ENCODE measurements at places on chromosomes 6 and 20.

- DNase-seq: no peak
Measured at GRCh38 chr6:98877250-98877649, 42.9 kb downstream of the POU3F2 start.

DNA sequence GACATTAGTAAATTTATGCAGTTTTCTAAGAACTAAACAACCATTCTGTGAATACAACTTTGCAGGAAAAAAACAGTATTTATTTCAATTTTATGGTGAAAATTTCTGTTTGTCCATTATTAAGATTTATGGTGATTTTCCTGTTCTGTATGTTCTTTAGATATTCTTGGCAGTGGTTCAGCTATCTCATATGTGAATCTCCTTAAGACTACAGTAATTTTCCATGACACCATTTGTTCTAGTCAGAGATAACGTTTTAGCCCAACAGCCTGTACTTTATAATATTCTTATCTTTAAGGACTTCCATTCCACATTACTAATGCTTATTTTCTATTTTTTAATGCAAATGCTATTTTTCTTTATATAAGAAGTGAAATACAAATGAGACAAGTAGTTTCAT is 504.0 kb downstream of the RFPL4B start:
- DNase-seq: no peak

DNA sequence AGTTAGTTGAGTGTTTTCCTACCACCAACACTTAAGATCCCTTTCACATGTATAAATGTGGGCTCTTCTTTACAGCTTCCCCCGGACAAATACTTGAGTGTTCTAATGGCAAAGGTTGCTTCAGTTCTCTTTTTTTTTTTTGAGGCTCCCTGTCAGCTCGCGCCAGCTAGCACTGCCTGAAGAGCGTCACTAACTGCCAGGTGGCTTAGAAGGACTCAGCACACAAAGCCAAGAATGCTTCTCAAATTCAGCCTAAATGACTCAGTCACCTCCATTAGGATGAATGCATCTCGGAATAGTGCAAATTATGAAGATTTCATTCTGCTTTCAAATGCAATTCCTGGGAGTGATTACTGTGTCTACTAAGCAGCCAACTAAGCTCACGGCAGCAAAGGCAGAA is 150.7 kb upstream of the BTBD3 start:
- no peak for DNase-seq

DNA sequence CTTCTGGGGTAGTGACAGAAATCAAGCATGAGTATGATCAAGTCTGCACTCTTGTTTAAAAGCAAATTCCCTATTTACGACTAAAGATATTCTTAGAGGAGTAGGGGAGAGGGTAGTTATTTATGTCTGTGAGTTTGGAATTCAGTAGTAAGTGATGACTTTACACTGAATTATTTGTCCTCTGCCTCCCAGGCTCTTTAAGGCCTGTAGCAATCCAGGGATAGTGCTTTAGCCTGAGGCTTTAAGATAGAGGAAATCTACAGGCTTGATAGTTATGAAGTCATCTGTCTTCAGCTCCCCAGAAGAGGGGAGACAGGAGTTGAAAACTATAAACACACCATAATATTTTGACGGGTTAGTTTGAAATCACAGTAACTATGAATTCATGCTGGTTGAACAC is 664.5 kb downstream of the EPM2A start:
- no peak for DNase-seq

DNA sequence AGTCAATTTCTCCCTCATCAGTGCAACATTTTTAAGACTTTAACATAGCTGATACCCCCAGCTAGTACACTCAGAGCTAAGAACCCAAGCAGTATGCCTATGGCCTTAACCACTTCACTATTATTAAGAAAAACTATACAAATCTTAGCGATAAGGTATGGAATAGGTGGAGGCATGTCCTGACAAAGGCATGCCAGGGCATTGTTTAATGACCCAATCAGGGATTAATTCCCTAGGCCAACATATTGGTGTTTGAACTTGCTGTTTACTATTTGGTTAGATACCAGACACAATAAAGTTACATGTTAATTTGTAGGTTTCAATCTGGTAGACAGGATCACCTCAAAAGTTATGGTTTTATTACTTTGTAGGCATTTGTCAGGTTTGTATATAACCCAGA is 93.1 kb downstream of the ARMC2 start:
- DNase-seq: no peak

GRCh38 chr6:82040405-82041221 is 206.9 kb downstream of the IBTK start:
- peak; percentile 12 for DNase-seq

GRCh38 chr6:75278474-75279077 is 6.0 kb downstream of the TMEM30A start:
- DNase-seq: no peak

GRCh38 chr6:115729036-115729435 is 331.7 kb downstream of the FRK start:
- DNase-seq: no peak

DNA sequence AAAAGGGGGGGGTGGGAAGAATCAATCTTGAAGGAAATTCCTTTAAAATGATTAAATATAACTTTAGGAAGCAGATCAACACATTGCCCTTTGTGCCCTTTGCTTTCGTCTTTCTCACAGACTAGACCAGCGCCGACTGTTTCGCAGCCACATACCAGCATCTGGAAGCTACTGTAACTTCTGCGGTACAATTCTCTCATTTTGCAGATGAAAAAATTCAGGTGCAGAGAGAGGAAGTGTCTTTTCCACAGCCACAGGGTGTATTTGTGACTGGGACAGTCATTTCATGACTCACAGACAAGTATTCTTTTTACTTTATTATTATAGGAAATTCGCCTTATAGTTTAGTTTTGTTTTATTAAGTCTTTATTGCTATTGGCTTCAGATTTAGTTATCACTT is 84.2 kb downstream of the UST start:
- DNase-seq: peak; percentile 87

DNA sequence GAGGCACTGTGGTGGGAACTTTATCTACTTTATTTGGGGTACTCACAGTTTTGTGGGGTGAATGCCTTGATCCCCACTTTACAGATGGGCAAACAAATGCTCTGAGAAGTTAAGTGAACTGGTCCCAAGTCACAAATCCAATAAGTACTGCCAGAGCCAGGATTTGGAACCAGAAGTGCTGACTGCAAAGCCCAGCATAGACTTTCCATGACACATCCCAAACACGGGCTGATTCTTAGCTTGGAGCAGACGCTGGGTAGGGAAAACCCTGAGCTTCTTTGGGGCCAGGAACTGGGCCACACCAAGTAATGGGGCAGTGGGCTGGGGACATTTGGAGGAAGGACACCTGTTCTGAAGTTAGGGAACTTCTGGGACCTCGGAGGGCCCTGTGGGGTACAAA is 20.3 kb downstream of the RIN2 start:
- DNase-seq: no peak

DNA sequence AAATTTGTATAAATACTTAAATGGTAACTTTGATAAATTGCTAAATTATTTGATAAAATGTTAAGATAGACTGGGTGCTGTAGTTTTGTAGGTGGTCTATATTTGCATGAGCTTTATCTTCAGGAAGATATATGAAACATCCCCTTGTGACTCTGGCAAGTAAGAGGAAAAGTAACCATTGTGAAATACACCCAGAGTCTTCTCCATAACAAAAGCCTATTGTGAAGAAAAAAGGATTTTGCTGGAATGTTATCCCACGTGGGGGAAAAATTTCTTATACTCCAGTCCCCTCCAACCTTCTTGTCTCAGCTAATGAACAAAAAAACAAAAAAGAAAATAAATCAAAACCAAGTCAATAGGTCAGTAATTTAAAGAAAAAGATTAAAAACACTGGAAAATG is 600.7 kb downstream of the HDGFL1 start:
- DNase-seq: no peak

- no peak for DNase-seq
Measured at GRCh38 chr20:20261159-20261558, 106.7 kb upstream of the INSM1 start.

DNA sequence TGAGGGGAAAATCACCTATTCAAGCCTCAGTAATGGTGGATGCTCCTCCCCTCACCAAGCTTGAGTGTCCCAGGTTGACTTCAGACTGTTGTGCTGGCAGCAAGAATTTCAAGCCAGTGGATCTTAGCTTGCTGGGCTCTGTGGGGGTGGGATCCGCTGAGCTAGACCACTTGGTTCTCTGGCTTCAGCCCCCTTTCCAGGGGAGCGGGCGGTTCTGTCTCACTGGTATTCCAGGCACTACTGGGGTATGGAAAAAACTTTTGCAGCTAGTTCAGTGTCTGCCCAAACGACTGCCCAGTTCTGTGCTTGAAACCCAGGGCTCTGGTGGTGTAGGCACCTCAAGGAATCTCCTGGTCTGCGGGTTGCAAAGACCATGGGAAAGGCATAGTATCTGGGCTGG is 42.9 kb upstream of the UFL1 start:
- DNase-seq: no peak

- DNase-seq: no peak
Measured at GRCh38 chr20:11248011-11248409, 574.2 kb upstream of the JAG1 start.

DNA sequence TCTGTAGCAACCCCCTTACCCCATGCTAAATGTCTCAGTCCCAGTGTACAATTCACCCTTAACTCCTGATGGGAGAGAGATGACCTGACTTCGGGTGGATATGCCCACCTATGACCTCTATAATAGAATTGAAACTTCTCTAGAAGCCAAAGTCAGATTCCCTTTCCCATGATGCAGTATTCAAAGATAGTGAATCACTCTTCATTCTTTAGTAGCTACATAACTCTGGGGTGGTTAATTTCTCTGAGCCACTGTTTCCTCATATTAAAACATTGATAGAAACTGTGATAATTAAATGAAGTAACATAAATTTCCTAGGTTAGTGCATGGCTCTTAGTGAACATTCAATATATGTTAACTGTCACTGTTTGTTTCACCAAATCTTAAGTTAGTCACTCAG is 500.4 kb downstream of the COL12A1 start:
- DNase-seq: no peak

DNA sequence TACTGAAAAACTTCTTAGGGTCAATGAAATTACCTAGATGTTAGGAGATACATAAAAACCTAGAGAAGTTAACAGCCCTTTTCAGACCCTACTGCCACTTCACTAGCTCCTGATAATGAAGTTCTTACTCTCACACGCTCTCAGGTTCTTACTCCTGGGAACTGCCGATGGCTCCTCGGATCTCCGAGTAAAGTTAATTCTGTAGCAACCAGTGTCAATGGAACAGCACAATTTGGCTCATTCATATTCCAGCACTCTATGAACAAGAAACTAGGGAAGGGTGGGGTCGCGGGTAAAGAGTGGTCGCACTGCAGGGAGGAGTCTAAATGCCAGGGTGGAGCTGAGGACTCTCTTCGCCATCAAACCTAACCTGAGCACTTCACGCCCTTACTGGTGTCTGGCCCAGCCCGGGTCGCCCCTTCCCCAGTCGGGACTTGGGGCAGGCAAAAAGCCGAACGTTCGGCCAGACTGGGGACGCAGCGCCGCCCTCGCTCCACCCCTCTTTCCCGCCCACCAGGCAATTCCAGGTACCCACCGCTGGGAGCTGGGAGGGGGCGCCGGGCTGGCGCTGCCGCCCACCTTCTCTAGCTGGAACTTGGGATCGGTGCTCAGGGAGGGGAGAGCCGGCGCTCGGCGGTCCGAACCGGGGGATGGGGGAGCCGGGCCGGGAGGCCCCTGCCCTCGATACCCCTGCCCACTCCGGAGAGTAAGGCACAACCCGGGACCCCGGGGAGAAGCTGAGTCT is 744 bp downstream of the RAB23 start:
- peak; percentile 32 for DNase-seq

DNA sequence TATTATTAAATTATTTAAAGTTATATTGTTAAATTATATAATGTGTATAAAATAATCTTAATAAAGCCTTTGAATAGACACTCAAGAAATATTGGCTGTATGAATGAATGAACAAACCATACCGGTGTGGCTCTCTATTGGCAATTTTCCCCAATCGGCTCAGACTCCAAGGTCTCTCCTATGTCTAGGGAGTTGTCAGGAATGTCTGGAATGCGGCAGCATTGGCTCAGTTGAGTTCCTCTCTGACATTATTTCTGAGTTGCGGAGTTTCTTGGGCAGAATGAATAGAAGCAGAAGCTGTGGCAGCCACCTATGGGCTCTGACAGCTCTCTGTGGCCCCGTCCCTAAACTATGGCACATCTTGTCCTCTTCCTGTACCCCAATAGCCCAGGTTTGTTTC is 111.0 kb downstream of the SOBP start:
- DNase-seq: no peak

DNA sequence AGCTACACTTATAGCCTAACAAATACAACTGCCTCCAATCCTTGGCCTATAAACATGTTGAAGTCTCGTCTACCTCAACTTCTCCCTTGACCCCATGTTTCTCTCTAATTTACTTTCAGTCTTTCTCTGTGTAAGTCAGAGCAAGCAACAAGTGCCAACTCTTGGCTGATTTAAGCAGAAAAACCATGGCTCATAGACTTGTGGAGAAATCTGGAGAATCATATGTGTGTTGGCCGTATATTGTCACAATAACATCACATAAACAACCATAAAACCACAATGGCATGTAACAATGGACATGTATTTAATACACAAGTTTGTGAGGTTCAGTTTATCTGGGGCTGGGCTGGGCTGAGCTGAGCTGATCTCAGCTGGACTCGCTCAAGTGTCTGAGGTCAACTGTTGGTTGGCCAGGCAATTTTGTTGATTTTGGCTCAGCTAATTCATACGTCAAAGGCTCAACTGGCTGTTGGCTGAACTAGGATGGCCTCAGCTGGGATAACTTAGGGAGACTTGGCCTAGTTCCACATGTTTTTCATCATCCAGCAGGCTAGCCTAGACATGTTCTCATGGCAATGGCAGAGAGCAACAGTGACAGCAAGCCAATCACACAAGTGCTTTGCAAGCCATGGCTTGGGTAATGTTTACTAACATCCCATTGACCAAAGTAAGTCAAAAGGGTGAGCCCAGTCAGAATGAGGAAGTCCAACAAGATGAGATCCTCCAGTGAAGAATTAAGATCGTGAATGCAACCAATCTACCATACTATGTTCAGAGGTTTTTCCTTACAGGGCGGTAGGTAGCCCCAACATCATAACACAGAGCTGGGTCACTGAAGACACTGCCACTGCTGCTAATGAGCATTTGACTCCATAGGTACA is 12.9 kb upstream of the TBC1D22B start:
- DNase-seq: no peak

GRCh38 chr6:4268171-4268570 is 132.8 kb upstream of the ECI2 start:
- DNase-seq: no peak

DNA sequence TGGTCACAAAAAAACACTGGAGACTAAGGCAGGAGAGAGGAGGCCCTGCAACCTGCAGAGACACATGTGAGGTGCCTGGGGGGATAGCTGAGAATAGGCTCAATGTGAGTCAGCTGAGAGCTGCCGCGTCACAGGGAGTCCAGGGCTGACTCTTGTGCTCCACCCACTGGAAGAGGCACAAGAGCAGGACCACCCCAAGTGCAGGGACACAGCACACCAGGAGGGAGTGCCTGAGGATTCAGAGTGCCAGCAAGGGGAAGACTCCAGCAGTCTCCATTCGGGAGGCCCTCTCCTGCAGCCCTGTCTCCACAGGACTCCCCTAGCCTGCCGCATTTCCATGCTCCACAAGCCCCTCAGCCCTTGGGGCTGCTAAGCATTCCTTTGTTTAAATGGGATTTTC is 105.5 kb downstream of the HUS1B start:
- no peak for DNase-seq

GRCh38 chr6:84979541-84979940 is 215.1 kb upstream of the TBX18 start:
- DNase-seq: no peak

- no peak for DNase-seq
Measured at GRCh38 chr6:83152913-83153312, 40.2 kb downstream of the PGM3 start.

All from T-helper 2 cell (primary cell).